ENCODE measurements at places on chromosomes 5 and 9.

DNA sequence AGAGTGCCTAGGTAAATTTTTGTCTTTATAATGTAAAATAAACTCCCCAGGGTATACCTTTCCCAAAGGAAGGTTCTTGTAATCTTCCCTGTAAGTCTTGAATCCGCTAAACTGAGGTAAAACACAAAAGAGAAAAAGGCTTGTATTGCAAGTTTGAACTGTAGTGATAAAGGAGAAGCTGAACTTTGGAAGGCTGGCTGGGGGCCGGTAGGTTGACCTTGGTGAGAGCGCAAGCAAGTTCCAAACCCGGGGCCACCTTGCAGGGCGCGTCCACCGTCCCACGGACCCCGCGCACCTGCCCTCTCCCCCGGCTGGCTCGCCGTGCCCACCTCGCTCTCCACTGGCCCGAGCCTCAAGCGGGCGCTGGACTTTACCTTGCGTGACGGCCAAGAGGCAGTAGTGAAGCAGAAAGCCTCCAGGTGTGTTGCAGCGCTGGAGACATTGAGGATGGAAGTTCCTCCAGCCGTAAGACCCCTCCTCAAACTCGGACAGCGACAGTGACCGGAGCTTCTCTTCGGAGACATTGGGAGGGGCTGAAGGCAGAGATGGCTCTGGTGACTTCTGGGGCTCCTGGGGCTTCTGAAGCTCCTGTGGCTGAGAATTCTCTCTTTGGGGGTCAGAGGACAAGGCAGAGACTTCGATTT is 428 bp downstream of the SLCO4C1 start:
- DNase-seq = no peak

GRCh38 chr9:115109486-115109885 is 8.5 kb downstream of the TNC start:
- DNase-seq = no peak

GRCh38 chr9:82454509-82455190 is 466.1 kb downstream of the SPATA31D1 start:
- DNase-seq = no peak

DNA sequence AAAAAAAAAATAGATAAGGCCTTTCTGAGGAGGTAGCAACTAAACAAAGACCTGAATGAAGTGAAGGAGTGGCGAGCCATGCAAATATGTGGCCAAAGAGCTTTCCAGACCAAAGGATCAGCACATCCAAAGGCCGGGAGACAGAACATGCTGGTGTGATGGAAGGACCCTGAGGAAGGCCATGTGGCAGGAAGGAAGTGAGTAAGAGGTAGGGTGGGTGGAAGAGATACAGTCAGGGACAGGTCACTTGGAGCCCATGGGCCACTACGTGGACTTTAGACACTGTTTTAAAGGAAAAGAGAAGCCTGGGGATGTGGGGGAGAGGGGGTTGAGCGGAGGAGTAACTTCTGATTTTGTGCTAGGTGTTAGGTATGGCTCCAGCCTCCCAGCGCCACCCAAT is 31.3 kb downstream of the SPRY4 start:
- DNase-seq = no peak

GRCh38 chr9:37668116-37668601 is 17.4 kb downstream of the FRMPD1 start:
- DNase-seq = no peak

DNA sequence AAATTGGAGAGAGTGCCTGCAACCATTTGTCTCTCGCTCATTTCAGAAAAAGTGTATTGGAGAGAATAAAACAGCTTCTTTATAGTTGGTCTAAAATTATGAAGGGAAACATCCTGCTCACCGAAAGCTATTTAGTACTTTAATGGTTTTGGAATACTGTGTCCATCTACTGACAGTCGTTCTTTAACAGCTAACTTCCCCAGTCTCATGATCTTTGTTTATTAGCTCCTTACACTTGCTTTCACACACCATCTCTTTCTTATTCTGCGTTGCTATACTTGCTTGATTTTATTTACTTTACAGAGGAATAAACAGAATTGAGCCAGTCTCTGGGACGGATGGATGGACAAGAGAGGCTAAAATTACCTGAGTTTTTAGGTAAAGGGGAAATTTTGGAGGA is 229.3 kb downstream of the CCDC171 start:
- DNase-seq = no peak

GRCh38 chr5:170293273-170293672 is 4.3 kb downstream of the LCP2 start:
- peak; percentile 91 for DNase-seq

DNA sequence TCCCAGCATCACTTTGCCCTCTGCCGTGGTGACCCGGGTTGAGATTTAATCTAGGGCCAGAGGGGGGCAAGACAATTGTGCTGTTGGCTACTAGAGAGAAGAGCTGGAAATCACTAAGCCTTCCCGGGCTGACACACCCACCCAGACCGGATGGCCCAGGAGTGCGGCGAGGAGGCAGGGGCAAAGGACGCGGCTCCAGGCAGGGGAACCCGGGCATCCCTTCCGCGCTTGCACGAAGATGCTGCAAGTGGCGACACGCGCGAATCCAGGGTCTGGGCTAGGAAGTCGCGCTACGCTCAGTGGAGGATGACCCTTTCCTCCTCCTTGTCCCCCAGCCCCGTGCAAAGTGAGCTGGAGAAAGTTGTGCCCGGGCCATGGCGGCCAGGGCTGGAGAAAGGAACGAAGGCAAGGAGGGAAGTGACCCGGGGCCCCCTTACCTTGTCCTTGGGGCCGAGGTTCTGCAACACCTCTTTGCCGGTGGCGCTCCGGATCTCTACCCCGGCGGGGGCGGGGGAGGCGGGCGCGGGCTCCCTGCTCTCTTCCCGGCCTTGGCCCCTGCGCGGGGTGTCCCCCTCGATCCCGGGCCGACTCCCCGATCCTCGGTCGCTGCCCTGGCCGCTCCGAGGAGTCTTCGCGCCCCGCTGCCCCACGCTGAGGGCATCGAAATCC is 693 bp downstream of the DPYSL3 start:
- no peak for DNase-seq

GRCh38 chr9:120402741-120403542 is 177.0 kb downstream of the CDK5RAP2 start:
- peak; percentile 24 for DNase-seq

DNA sequence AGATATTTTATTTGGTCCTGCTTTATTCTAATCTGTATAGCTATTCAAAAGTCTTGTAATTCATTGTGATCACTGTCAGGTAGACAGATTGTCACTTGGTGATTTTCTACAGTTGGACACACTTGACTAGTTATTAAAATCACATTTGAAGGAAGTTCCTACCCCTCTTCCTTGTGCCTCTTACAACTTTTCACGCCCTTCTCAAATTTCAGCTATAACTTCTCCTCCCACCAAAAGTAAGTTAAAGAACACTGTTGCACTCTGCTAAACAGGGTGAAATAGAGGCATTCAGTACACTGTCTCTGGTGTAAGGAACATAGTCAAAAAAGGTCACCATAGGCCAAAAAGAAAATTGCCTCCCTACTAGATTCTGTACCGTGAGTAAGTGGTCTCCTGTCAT is 142.1 kb upstream of the POU5F2 start:
- DNase-seq = no peak

DNA sequence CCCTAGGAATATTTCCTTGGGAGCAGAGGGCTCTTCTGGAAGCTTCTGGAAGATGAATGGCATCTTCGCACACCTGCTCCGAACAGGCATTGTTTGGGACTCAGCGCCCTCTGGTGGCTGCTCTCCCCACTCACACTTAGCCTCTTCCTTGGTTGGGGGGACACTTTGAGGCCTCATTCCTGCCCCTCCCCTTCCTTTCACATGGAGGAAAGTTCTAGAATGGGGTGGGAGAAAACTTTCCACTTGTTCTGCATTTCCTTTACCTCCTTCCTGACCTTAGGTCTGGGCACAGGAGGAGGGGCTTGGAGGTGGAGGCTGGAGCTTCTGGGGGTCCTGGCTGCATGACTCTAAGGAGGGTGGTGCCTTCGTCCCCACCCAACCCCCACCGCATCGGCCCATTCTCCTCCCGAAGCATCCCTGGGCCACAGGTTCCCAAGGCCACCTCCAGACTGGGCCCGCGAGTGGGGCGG is 19.3 kb upstream of the SMIM32 start:
- peak; percentile 8 for DNase-seq

GRCh38 chr5:81854915-81855314 is 104.0 kb upstream of the SSBP2 start:
- DNase-seq = no peak

GRCh38 chr5:126519637-126520592 is 75.1 kb downstream of the ALDH7A1 start:
- DNase-seq = no peak

All from NK-92 treated with Interleukin-12 subunit alpha and Interleukin-12 subunit beta, amount 100 ng/mL, for 24 hours (cell line).